ENCODE measurements at places on chromosomes 2 and 18. TPM values are rescaled to one million over a fixed set of nuclear protein-coding genes. Genes with fewer than 3 reads are reported as not detected.
A peak's percentile ranks its signal among the peaks of the same experiment; 100 is the strongest.

Gene PTPRM
- total RNA-seq, result 101 TPM

Gene ITGB6
- total RNA-seq, result 0.12 TPM

Gene IL36A
- not detected for total RNA-seq

Gene RTKN
- 12.8 TPM for total RNA-seq

Gene CDCA7
- total RNA-seq, result 14.6 TPM

Gene EML6
- 12.1 TPM for total RNA-seq

Gene GPR39
- 2.7 TPM for total RNA-seq

Gene ODC1
- total RNA-seq, result 208 TPM

Gene OTOS
- 1.5 TPM for total RNA-seq

Gene RAB11FIP5
- total RNA-seq, result 108 TPM

Gene SPDYA
- 28.7 TPM for total RNA-seq

Gene TMEM237
- total RNA-seq, result 23.0 TPM

Gene KLF11
- 55.3 TPM for total RNA-seq

Gene ERICH2
- total RNA-seq, result 36.5 TPM

Gene RPRM
- total RNA-seq, result 2.4 TPM

Gene ZSWIM2
- 5.0 TPM for total RNA-seq

Gene KLHL30
- total RNA-seq, result 0.16 TPM

Gene TMEM178A
- 3.4 TPM for total RNA-seq

Gene ALK
- total RNA-seq, result 2.1 TPM

Gene TRABD2A
- 19.1 TPM for total RNA-seq

GRCh38 chr18:23824240-23824639 is 135.0 kb downstream of the LAMA3 start:
- DNase-seq, result no peak
- H3K4me1 ChIP-seq, result peaks cover 26% of the 10 kb centered on the region
- H3K27me3 ChIP-seq, result no peaks in the 10 kb centered on the region
- H3K4me3 ChIP-seq, result no peak overlapping the region

GRCh38 chr2:190837420-190837819 is 43.2 kb upstream of the GLS start:
- no peaks in the 10 kb centered on the region for H3K27me3 ChIP-seq
- H3K36me3 ChIP-seq, result no peaks in the 10 kb centered on the region
- no peak for DNase-seq
- H3K4me3 ChIP-seq, result no peak overlapping the region

DNA sequence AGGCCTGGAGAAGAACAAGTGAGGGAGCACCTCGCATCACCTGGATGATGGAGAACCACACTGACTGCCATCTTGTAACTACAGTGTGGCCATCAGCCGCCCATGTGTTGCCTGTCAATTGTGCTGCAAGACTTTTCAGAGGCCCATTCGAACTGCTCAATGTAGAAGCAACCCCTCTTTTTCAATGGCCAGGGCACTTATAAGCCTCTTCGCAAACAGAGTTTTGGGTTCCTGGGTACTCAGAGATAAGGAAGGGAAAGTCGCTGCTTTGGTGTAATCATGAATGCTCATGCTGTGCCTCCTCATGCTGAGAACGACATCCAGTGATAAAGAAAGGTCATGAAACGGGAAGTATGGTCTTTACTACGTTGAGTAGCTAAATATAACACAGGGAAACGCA is 143.9 kb upstream of the SLC39A10 start:
- no peak overlapping the region for H3K4me3 ChIP-seq
- H3K27me3 ChIP-seq, result no peaks in the 10 kb centered on the region
- no peaks in the 10 kb centered on the region for H3K36me3 ChIP-seq
- DNase-seq, result no peak

- H3K36me3 ChIP-seq, result no peaks in the 10 kb centered on the region
- H3K27ac ChIP-seq, result no peak overlapping the region
- DNase-seq, result peak; percentile 37
- H3K4me1 ChIP-seq, result no peaks in the 10 kb centered on the region
- H3K4me3 ChIP-seq, result no peak overlapping the region
Observed at GRCh38 chr2:73295751-73296400, 2.5 kb upstream of the EGR4 start.

- H3K27me3 ChIP-seq, result no peaks in the 10 kb centered on the region
- no peaks in the 10 kb centered on the region for H3K4me1 ChIP-seq
- H3K4me3 ChIP-seq, result no peak overlapping the region
- H3K36me3 ChIP-seq, result no peaks in the 10 kb centered on the region
- no peak overlapping the region for H3K27ac ChIP-seq
Observed at GRCh38 chr18:58609536-58609993, 19.3 kb downstream of the ALPK2 start.

DNA sequence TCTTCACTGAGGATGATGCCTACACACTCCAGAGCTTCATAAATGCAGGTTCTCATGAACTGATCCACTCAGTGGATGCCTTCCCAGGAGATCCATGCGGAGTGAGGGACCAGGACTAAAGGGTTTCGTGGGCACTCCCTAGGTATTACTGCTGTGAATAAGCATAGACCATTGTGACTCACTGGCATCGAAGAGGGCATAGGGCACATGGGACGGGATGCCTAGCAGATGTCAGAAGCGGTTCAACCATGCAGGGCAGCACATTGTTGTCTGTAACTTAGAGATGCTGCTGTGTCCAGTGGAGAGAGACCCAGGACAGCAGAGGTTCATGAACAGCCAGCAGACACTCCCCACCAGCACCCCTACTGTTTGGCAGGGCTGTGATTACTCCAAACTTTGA is 17.2 kb downstream of the GKN2 start:
- H3K4me3 ChIP-seq, result no peak overlapping the region
- DNase-seq, result no peak
- no peaks in the 10 kb centered on the region for H3K27me3 ChIP-seq
- no peaks in the 10 kb centered on the region for H3K36me3 ChIP-seq

DNA sequence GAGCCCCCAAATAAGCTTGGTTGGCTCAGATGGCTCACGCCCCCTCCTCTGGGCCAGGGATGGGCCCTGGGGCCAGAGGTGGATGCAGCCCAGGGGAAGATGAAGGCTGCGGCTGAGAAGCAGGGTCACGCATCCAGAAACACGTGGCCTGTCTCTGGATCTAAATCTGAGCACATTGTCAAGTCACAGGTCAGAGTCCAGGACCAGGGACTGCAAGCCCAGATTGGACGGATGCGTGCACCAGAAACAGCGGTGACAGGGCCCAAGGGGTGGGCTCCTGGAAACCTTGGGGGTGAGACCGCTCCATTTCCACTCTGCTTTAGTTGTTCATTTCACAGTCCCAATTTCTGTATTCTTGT is 226.2 kb downstream of the ACKR3 start:
- H3K27me3 ChIP-seq, result no peaks in the 10 kb centered on the region
- no peak overlapping the region for H3K4me3 ChIP-seq
- H3K27ac ChIP-seq, result no peak overlapping the region
- no peaks in the 10 kb centered on the region for H3K4me1 ChIP-seq
- DNase-seq, result no peak

GRCh38 chr2:147937744-147938349 is 82.7 kb downstream of the ORC4 start:
- H3K36me3 ChIP-seq, result no peaks in the 10 kb centered on the region
- no peak overlapping the region for H3K4me3 ChIP-seq
- H3K27me3 ChIP-seq, result no peaks in the 10 kb centered on the region
- no peak for DNase-seq

- H3K27ac ChIP-seq, result no peak overlapping the region
- no peak overlapping the region for H3K4me3 ChIP-seq
- H3K27me3 ChIP-seq, result no peaks in the 10 kb centered on the region
- H3K4me1 ChIP-seq, result peaks cover 13% of the 10 kb centered on the region
Observed at GRCh38 chr2:64745562-64745961, 91.8 kb upstream of the SERTAD2 start.

- H3K27ac ChIP-seq, result no peak overlapping the region
- H3K4me3 ChIP-seq, result no peak overlapping the region
- no peaks in the 10 kb centered on the region for H3K27me3 ChIP-seq
- peaks cover 9% of the 10 kb centered on the region for H3K4me1 ChIP-seq
- DNase-seq, result no peak
Observed at GRCh38 chr18:46622999-46623398, 34.0 kb downstream of the LOXHD1 start.

- no peak for DNase-seq
- H3K27me3 ChIP-seq, result no peaks in the 10 kb centered on the region
- no peak overlapping the region for H3K27ac ChIP-seq
- H3K4me1 ChIP-seq, result no peaks in the 10 kb centered on the region
Observed at GRCh38 chr2:125169022-125169763, 1144.1 kb downstream of the CNTNAP5 start.

DNA sequence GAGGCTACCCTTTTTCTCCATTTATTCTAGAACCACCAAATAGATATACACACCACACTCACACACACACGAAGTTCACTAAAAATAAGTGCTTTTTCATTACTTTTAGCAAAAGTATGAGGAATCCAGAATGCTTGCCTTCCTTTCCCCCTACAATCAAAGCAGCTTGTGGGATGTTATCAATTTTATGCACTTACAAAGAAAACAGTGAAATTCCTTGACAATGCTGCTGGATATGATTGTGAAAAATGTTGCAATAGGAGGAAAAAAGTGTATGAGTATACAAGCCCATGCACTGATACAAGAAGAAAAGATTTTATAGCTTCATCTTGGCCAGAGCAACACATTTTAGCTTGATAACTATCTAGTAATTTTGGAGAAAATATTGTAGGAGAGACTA is 269.2 kb downstream of the XIRP2 start:
- no peaks in the 10 kb centered on the region for H3K36me3 ChIP-seq
- H3K27me3 ChIP-seq, result no peaks in the 10 kb centered on the region
- no peak overlapping the region for H3K27ac ChIP-seq
- no peaks in the 10 kb centered on the region for H3K4me1 ChIP-seq
- H3K4me3 ChIP-seq, result no peak overlapping the region
- DNase-seq, result no peak

- H3K4me1 ChIP-seq, result no peaks in the 10 kb centered on the region
- H3K27me3 ChIP-seq, result no peaks in the 10 kb centered on the region
- H3K27ac ChIP-seq, result no peak overlapping the region
- no peak for DNase-seq
Observed at GRCh38 chr2:1937480-1937879, 193.2 kb upstream of the PXDN start.

- no peaks in the 10 kb centered on the region for H3K27me3 ChIP-seq
- no peaks in the 10 kb centered on the region for H3K4me1 ChIP-seq
- H3K36me3 ChIP-seq, result no peaks in the 10 kb centered on the region
- no peak overlapping the region for H3K27ac ChIP-seq
Observed at GRCh38 chr2:214265991-214266489, 144.8 kb upstream of the VWC2L start.

GRCh38 chr18:53747210-53747609 is 477.3 kb downstream of the MBD2 start:
- H3K4me3 ChIP-seq, result no peak overlapping the region
- no peaks in the 10 kb centered on the region for H3K27me3 ChIP-seq
- H3K27ac ChIP-seq, result no peak overlapping the region
- DNase-seq, result no peak
- no peaks in the 10 kb centered on the region for H3K4me1 ChIP-seq

- no peaks in the 10 kb centered on the region for H3K27me3 ChIP-seq
- H3K4me1 ChIP-seq, result no peaks in the 10 kb centered on the region
- no peak overlapping the region for H3K4me3 ChIP-seq
- no peak for DNase-seq
- H3K27ac ChIP-seq, result no peak overlapping the region
Observed at GRCh38 chr2:15486770-15487169, 74.4 kb downstream of the NBAS start.

DNA sequence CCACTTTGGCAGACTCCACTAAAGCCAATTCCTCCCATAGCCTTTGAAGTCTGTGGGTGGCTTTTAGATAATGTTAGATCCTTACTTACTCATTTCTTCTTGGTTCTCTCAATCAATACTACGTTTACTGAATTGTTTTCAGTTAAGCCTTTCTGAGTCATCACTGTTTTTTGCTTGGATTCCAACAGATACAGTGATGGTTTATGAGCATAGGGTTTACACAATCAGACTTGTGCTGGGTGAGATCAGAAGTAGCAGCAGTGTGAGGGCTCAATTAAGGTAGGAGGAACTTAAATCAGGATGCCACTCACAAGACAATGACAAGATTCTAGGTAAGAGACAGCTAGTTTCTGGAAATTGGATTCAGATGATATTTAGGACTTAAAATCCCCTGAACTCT is 297.7 kb upstream of the DOK6 start:
- no peak overlapping the region for H3K27ac ChIP-seq
- no peak for DNase-seq
- no peaks in the 10 kb centered on the region for H3K4me1 ChIP-seq
- H3K36me3 ChIP-seq, result no peaks in the 10 kb centered on the region
- no peaks in the 10 kb centered on the region for H3K27me3 ChIP-seq

DNA sequence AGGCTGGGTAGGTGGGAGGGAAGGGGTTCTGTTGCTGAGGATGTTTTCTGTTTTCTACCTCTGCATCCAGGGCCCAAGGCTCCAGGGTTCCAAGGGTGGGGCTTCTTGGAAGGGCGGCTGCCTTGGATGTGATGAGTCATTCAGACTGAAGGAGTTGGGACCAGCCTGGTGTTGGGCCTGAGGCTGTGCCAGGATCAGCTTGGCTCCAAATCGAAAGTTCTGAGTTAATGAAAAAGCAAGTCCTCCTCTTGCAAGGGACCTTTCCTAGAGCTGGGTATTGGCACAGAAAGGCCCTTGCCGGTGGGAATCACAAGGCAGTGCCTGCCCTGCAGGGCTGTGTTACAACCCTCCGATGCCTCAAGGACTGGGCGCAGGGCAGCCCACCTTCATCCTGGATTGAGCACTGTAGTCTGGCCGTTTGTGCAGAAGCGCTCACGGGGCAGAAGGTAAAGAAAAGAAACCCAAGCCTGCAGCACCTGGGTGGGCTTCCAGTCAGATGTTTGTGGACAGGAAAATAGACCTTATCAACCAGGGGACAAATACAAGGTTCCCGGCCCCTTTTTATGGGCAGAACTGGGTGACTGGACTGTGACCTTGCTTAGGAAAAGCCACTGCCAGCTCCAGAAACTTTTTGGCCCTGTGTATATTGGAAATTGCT is 52.5 kb upstream of the MCFD2 start:
- no peaks in the 10 kb centered on the region for H3K36me3 ChIP-seq
- no peak overlapping the region for H3K27ac ChIP-seq
- peak; percentile 42 for DNase-seq

- H3K36me3 ChIP-seq, result no peaks in the 10 kb centered on the region
- no peak overlapping the region for H3K27ac ChIP-seq
- peaks cover 8% of the 10 kb centered on the region for H3K4me1 ChIP-seq
- no peak overlapping the region for H3K4me3 ChIP-seq
- no peaks in the 10 kb centered on the region for H3K27me3 ChIP-seq
Observed at GRCh38 chr2:27164960-27165763, 16.4 kb downstream of the TCF23 start.

DNA sequence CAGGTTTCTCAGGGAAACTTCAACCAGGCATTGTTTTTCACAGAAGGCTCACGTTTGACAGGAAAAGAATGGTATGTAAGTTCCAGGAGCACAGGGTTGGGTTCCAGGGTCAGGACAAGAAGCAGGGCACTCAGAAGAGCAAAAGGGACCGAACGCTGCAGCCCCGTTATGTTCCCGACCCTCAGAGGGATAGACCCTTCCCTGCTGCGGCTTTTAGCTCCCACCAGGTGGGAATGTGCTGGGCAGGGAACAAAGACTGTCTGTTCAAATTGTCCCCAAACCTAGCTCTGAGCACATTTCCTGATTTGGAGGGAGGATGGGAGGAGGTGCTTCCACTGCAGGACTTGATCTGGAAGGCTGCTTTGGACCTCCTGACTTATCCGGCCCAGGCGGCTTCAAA is 130.1 kb downstream of the RAB3GAP1 start:
- H3K27ac ChIP-seq, result no peak overlapping the region
- no peaks in the 10 kb centered on the region for H3K36me3 ChIP-seq
- no peaks in the 10 kb centered on the region for H3K4me1 ChIP-seq

- H3K27ac ChIP-seq, result no peak overlapping the region
- H3K4me1 ChIP-seq, result peaks cover 33% of the 10 kb centered on the region
- no peak for DNase-seq
- no peaks in the 10 kb centered on the region for H3K36me3 ChIP-seq
- no peaks in the 10 kb centered on the region for H3K27me3 ChIP-seq
- H3K4me3 ChIP-seq, result no peak overlapping the region
Observed at GRCh38 chr2:74201596-74201995, 3.2 kb downstream of the MTHFD2 start.
